ENCODE measurements at places on chromosomes 1 and 21. TPM values are rescaled to one million over a fixed set of nuclear protein-coding genes. Genes with fewer than 3 reads are reported as not detected.

DNA sequence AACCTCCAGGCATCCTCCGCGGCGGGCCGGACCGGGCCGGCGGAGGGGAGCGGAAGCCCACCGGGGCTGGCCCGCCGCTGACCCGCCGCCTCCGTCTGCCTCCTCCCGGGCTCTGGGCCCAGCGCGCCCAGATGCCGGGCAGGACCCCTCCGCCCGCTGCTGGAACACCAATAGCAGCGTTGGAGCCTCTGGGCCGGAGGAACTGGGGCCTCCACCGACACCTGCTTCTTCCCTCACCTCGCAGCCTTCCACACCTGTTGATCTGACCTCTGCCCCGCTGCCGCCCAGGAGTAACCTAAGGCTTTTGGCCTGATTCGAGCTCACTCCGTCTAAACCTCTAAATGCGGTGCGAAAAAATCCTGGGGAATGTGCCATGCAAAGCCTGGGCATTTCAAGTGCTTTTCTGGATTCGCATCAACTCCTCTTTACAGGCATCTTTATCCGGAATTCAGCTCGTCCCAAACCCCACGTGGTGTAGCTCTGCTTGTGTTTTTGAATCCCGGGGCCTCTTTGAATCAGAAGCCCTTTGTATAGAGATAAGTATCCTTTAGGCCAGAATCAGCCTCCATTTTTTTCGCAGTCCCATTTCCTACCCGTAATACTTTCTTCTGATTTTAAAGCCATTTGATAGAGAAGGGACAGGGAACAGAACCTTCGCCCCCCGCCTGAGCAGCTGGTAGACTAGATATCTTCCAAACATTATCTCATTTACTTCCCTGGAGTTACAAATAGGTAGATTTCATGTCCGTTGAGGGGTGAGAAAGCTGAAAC, 680 bp upstream of the CNN3 start:
- no peak for DNase-seq

DNA sequence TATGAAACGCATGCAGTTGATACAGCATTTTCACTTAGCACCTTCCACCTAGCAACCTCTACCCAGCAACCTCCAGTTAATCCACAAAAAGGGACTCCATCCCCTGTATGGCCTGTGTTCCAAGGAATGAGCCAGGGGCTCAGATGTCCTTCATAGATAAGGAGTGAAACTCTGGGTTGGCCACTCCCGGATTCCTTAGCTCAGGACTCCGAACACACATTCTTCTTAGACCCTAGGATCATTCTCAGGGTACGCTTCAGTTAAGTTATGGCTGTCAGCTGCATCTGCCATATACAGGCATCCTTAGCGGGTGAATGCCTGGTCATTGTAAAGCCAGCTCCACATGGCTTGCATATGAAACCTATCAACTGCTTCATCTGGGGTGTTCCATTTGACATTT, 15.9 kb upstream of the IFI6 start:
- no peak for DNase-seq

HMCN1 gene
- 142 TPM for total RNA-seq

DNA sequence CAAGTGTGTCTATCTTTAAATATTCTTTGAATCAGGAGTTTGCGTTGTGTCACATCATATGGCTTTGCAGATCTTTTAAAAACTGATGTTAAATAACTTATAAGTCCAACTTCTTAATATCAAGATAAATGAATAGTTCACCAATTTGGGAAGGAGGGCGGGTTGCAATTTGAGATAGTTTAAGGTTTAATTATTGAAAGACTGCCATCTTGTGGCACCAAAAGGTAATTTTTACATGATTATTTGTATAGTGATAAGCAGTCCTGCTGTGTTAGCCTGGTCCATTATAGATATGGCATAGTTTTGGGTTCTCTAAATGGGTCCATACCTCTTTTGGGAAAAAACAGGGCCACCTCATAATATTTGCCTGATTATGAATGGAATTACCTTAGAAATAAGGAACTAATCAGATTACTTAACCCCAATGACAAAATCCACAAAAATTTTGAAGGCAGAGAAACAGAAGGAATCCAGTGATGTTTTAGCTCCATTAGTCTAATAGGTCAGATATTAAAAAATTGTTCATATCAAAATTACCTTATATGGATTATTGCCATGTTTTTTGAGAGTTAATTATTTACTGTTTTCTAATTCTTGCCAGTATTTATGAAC, 64.3 kb downstream of the PRKAA2 start:
- no peak for DNase-seq

DNA sequence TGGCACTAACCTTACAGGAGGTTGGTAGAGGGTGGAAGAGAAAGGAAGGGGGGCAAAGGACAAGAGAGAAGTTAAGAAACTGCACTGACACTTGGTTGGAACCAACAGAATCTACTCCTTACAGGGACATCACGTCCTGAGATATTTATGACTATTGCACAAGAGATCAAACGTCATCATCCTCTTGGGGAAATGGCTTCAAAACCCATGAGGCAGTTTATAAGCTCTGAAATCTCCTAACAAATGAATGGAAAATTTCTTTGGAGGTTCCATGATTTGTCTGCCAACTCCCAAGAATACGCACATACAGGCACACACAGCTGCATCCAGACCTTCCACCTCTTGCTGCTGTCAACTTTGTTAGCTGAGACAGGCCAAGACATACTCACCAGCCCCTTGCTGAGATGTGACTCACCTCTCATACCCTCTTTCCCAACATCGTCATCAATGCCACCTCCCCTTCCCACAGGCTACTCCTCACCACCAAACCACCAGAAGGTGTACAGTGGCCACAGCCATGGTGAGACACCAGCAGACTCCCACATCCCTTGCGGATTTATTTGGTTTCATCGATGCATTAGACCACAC, 135.5 kb downstream of the SETD4 start:
- DNase-seq: no peak

GRCh38 chr1:165836664-165837482, 9.5 kb downstream of the UCK2 start:
- DNase-seq: no peak

KCNJ9 gene
- total RNA-seq: not detected
